ENCODE measurements at places on chromosomes 5 and 9. TPM values are rescaled to one million over a fixed set of nuclear protein-coding genes. Genes with fewer than 3 reads are reported as not detected.

The FCN1 gene
- not detected for total RNA-seq

GRCh38 chr9:111632695-111633388 is 1.7 kb downstream of the DNAJC25 start:
- H3K27ac ChIP-seq, result no peak overlapping the region
- peaks cover 20% of the 10 kb centered on the region for H3K36me3 ChIP-seq
- no peak for DNase-seq
- no peaks in the 10 kb centered on the region for H3K27me3 ChIP-seq

DNA sequence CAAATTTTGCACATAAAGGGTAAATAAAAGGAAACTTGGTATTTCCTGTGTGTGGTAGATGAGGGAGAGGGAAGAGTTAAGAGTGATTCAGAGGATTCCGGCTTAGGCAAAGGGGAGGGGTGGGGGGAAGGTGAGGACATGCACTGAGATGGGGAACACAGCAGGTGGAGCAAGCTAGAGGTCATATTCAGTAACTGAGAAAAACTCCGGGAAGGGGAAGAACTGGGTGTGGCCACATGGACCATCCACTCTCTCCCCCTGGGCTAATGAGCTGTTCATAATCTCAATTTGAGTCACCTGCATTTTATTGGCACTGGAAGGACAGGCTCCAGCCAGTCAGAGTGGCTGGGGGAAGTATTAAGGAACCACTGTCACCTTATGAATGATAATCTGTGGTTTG is 45.1 kb upstream of the UGCG start:
- H3K27ac ChIP-seq, result peak overlapping the region; percentile 4
- H3K4me3 ChIP-seq, result no peak overlapping the region
- no peaks in the 10 kb centered on the region for H3K27me3 ChIP-seq
- peaks cover 24% of the 10 kb centered on the region for H3K4me1 ChIP-seq
- no peaks in the 10 kb centered on the region for H3K36me3 ChIP-seq

GRCh38 chr5:171454549-171454948 is 35.1 kb downstream of the FGF18 start:
- no peaks in the 10 kb centered on the region for H3K4me1 ChIP-seq
- no peak overlapping the region for H3K27ac ChIP-seq
- peaks cover 59% of the 10 kb centered on the region for H3K27me3 ChIP-seq
- no peak overlapping the region for H3K4me3 ChIP-seq
- peaks cover 7% of the 10 kb centered on the region for H3K36me3 ChIP-seq

GRCh38 chr5:180486636-180487149 is 7.5 kb upstream of the CNOT6 start:
- H3K27me3 ChIP-seq, result no peaks in the 10 kb centered on the region
- H3K4me1 ChIP-seq, result no peaks in the 10 kb centered on the region
- no peak overlapping the region for H3K4me3 ChIP-seq

GRCh38 chr5:116571568-116572349 is 2.9 kb downstream of the SEMA6A start:
- peak; percentile 43 for DNase-seq
- peaks cover 54% of the 10 kb centered on the region for H3K36me3 ChIP-seq
- H3K27ac ChIP-seq, result peak overlapping the region; percentile 81

The LYRM7 gene
- 12.6 TPM for total RNA-seq

DNA sequence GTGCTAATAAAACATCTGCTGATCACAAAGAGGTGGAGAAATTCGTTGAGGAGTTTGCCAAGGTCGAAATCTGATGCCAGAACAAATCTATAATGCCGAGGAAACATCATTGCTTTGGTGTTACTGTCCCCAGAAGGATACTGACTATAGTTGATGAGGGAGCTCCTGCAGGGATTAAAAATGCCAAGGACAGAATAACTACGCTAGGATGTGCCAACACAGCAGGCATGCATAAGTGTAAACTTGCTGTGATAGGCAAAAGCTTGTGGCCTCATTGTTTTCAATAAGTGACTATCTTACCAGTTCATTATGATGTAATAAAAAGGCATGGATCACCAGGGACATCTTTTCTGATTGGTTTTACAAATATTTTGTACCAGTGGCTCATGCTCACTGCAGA is 66.8 kb upstream of the ADCY2 start:
- H3K27me3 ChIP-seq, result no peaks in the 10 kb centered on the region
- H3K36me3 ChIP-seq, result no peaks in the 10 kb centered on the region
- DNase-seq, result no peak
- H3K4me3 ChIP-seq, result no peak overlapping the region
- no peaks in the 10 kb centered on the region for H3K4me1 ChIP-seq
- H3K27ac ChIP-seq, result no peak overlapping the region

The HSPB3 gene
- not detected for total RNA-seq

The NOXA1 gene
- 12.0 TPM for total RNA-seq

The MARCHF11 gene
- not detected for total RNA-seq

The IFNA13 gene
- not detected for total RNA-seq

- H3K4me1 ChIP-seq, result peaks cover 38% of the 10 kb centered on the region
- DNase-seq, result no peak
- no peaks in the 10 kb centered on the region for H3K27me3 ChIP-seq
Observed at GRCh38 chr5:124061663-124062062, 549.7 kb downstream of the CSNK1G3 start.

DNA sequence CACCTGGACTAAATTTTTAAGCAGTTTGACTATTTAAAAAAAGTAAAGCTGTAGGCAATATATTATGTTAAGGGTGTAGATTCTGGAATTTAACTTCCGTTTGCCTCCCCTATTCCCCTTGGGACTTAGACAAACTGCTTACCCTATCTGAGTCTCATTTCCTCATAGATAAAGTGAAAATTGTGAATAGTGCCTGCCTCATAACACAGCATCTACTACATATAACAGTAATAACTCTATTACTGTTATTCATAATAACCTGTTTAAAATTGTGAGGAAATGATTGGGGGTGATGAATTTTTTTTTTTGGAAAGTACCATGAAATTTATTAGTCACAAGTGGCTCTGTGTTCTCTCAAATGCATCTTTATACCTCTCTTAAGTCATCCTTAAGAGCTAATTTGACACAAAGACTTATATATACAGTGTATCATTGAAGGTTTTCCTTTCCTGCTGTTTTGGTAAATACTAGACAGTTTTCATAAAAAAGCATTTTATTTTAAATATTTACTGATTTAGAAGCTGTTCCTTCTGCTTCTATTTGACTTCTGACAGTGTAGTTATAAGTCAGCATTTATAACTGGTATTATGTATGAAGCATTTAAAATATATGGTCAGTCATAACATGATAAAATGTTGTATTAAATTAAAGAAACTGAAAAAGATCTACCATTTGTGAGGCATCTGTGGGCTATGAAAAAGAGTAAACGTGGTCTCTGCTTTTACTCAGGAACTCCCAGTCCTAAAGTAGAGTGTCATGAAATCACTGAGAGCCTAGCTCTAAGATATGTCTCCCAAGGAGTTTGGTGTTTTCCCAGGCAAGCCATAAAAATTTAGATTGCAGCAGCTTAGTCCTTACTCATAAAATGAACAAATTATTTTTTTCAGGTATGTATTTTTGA is 46.4 kb downstream of the MCCC2 start:
- no peak overlapping the region for H3K4me3 ChIP-seq
